ENCODE measurements at places on chromosomes 11 and 22. TPM values are rescaled to one million over a fixed set of nuclear protein-coding genes. Genes with fewer than 3 reads are reported as not detected.

DNA sequence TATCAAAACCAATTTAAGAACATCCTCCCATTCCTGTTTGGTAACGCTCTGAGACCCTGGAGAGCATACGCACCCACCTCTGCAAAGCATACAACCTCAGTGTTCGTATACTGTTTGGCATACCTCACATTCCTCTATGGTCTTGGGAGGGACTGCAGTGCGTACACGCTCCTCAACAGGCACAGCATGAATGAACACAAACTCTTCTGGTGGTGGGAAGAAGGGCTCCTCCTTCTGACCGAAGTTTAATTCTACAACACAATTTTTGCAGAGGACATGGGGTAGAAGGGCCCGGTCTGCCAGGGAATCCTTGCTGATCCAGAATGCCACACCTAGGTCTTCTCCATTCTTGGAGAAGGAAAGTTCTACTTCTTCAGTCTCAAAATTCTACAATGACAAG is 5.3 kb downstream of the HNRNPUL2 start:
- H3K4me1 ChIP-seq, result peaks cover 64% of the 10 kb centered on the region
- no peak for DNase-seq
- H3K36me3 ChIP-seq, result peaks cover 35% of the 10 kb centered on the region
- peak overlapping the region; percentile 80 for H3K27ac ChIP-seq

The HORMAD2 gene
- total RNA-seq, result 0.12 TPM

The NCAPD3 gene
- 75.6 TPM for total RNA-seq

DNA sequence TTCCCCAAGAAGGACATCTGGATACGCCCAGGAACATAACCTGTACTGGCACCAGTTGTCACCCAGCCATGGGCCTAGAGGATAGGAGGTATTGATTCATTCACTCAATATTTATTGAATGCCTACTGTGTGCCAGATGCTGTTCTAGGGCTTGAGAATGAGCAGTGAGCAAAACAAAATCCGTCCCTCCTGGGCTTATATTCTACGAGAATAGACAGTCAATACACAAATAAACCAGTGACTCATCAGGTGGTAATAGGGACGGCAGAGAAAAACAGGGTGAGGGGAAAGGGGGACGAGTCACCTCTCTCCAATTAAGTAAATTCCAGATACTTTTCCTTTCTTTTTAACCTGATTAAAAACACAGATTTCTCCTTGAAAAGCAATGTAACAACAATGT is 103.5 kb downstream of the MICAL2 start:
- H3K4me1 ChIP-seq, result peaks cover 62% of the 10 kb centered on the region
- peaks cover 24% of the 10 kb centered on the region for H3K36me3 ChIP-seq
- no peak overlapping the region for H3K27ac ChIP-seq

- H3K36me3 ChIP-seq, result peaks cover 1% of the 10 kb centered on the region
- no peaks in the 10 kb centered on the region for H3K27me3 ChIP-seq
- H3K27ac ChIP-seq, result no peak overlapping the region
Observed at GRCh38 chr22:42635531-42635930, 4.9 kb downstream of the ATP5MGL start.

DNA sequence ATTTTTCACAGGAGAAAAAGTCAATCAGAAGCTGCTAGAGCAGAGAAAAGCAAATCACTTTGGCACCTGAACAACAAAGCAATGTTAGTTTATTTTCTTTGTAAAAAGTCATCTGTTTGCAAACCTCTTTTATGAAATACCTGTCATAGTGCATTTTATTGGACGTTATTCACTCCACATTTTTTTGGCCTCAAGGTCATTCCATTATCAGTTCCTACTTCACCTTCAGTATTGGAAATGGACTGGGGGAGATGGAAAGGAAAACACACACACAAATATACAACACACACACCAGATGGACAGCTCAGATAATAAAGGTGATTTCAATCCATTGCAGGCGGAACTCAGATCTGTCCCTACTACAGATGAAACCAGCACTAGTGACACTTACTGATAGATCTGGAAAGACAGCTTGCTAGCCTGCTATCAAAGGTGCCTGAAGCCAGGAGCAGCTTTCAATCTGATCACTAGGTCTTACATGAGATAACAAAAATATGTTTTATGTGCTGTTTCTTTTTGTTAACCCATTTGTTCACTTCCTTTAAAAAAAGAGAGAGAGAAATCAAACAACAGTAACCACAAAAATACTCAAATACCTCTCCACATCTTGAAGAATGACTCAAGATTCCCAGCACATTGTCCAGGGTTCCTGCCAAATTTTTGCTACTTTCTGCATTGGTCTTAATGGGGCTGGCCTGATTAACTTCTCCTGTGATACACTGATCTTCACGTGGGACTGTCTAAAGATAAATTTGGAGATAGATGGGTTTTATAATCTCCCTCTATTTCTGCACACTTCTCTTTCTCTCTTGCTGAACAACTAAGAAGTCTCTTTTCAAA is 844.3 kb upstream of the TENM4 start:
- DNase-seq, result no peak
- H3K4me3 ChIP-seq, result no peak overlapping the region
- no peaks in the 10 kb centered on the region for H3K27me3 ChIP-seq
- no peaks in the 10 kb centered on the region for H3K4me1 ChIP-seq
- H3K36me3 ChIP-seq, result no peaks in the 10 kb centered on the region
- H3K27ac ChIP-seq, result no peak overlapping the region

The KRTAP5-1 gene
- total RNA-seq, result not detected

The NOX4 gene
- total RNA-seq, result not detected

DNA sequence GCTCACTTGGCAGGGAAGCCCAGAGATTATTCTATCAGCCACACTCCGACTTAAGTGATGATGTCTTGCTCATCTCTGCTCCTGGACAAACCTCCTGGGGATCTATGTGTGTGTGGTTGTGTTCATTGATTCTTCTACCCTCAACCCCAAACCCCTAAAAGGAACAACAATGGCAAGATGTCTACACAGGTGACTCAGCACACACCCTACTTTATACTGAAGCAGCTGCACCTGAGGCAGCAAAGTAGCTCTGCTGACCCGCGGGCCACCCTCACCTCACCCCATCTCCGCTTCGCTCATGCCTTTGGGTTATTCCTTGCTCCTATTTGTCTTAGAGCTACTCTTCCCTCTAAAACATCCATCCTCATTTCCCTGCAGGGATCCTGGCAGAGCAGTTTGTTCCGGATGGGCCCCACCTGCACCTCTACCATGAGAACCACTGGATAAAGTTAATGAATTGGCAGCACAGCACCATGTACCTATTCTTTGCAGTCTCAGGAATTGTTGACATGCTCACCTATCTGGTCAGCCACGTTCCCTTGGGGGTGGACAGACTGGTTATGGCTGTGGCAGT is 38.7 kb downstream of the TMEM45B start:
- peaks cover 2% of the 10 kb centered on the region for H3K36me3 ChIP-seq
- peaks cover 32% of the 10 kb centered on the region for H3K4me1 ChIP-seq
- no peaks in the 10 kb centered on the region for H3K27me3 ChIP-seq
- H3K4me3 ChIP-seq, result peak overlapping the region; percentile 47
- H3K27ac ChIP-seq, result peak overlapping the region; percentile 92

- no peak for DNase-seq
- H3K27ac ChIP-seq, result no peak overlapping the region
- no peak overlapping the region for H3K4me3 ChIP-seq
- no peaks in the 10 kb centered on the region for H3K4me1 ChIP-seq
- no peaks in the 10 kb centered on the region for H3K36me3 ChIP-seq
Observed at GRCh38 chr11:75940911-75941310, 125.9 kb downstream of the UVRAG start.

DNA sequence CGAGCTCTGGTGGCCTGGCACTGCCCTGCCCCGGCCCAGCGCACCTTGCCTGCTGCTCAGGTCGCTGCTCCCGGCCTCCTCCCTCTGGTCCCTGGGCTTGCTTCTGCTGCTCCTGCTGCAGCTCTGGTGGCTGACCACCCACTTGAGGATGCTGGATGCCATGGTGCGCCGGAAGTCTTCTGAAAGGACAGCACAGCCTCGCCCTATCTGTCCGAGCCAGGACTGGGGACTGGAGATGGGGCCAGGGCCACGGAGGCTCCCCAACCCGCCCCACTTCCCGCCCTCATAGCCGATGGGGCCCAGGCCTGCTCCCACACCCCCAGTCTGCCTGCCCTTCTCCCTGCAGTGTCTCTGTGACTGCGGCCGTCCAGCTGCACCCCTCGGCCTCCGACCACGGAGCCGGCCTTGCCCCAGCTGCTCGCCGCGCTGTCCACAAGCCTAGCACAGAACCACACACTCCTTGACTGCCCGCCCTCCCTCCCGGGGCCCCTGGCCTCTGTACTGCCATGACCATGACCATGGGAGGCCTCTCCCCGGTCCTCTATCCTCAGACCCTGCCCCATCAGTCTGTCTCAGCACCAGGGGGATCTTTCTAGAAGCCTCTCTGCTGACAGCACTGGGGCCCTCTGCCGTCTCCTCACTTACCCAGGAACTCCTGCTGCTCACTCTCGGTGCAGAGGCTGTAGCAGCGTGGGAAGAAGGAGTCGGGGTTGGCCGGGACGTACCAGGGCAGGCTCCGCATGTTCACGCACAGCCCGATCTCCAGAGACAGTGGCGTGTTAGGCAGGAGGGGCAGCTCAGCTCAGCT is 12.7 kb downstream of the TTLL8 start:
- H3K36me3 ChIP-seq, result no peaks in the 10 kb centered on the region
- H3K4me1 ChIP-seq, result peaks cover 6% of the 10 kb centered on the region
- H3K4me3 ChIP-seq, result no peak overlapping the region
- H3K27ac ChIP-seq, result no peak overlapping the region

The WT1 gene
- total RNA-seq, result not detected

GRCh38 chr11:20627701-20628100 is 28.3 kb downstream of the SLC6A5 start:
- H3K36me3 ChIP-seq, result no peaks in the 10 kb centered on the region
- no peak overlapping the region for H3K27ac ChIP-seq
- H3K4me1 ChIP-seq, result no peaks in the 10 kb centered on the region
- H3K4me3 ChIP-seq, result no peak overlapping the region
- H3K27me3 ChIP-seq, result peaks cover 6% of the 10 kb centered on the region

The PLEKHA7 gene
- total RNA-seq, result 11.0 TPM

The OR4C13 gene
- not detected for total RNA-seq

GRCh38 chr11:39725081-39725480 is 1734.4 kb downstream of the LRRC4C start:
- DNase-seq, result no peak
- H3K27me3 ChIP-seq, result no peaks in the 10 kb centered on the region
- H3K4me1 ChIP-seq, result no peaks in the 10 kb centered on the region
- H3K4me3 ChIP-seq, result no peak overlapping the region
- no peak overlapping the region for H3K27ac ChIP-seq
- H3K36me3 ChIP-seq, result no peaks in the 10 kb centered on the region

The LRRC56 gene
- total RNA-seq, result 1.2 TPM

GRCh38 chr22:45857519-45857918 is 119.4 kb downstream of the WNT7B start:
- H3K4me1 ChIP-seq, result no peaks in the 10 kb centered on the region
- H3K4me3 ChIP-seq, result no peak overlapping the region
- no peaks in the 10 kb centered on the region for H3K27me3 ChIP-seq
- no peak for DNase-seq

GRCh38 chr11:91174734-91175133 is 951.9 kb upstream of the CHORDC1 start:
- H3K27me3 ChIP-seq, result no peaks in the 10 kb centered on the region
- no peaks in the 10 kb centered on the region for H3K36me3 ChIP-seq
- no peak overlapping the region for H3K27ac ChIP-seq
- no peaks in the 10 kb centered on the region for H3K4me1 ChIP-seq
- DNase-seq, result no peak

- DNase-seq, result no peak
- no peak overlapping the region for H3K27ac ChIP-seq
- H3K36me3 ChIP-seq, result no peaks in the 10 kb centered on the region
- no peaks in the 10 kb centered on the region for H3K4me1 ChIP-seq
Observed at GRCh38 chr11:71282581-71283351, 30.4 kb upstream of the SHANK2 start.

The TMEM191B gene
- 1.9 TPM for total RNA-seq

GRCh38 chr22:39956932-39957664 is 3.1 kb upstream of the TMA7B start:
- no peak overlapping the region for H3K4me3 ChIP-seq
- DNase-seq, result no peak
- H3K4me1 ChIP-seq, result peaks cover 99% of the 10 kb centered on the region
- H3K27me3 ChIP-seq, result no peaks in the 10 kb centered on the region

- DNase-seq, result no peak
- H3K27ac ChIP-seq, result no peak overlapping the region
- H3K36me3 ChIP-seq, result no peaks in the 10 kb centered on the region
Observed at GRCh38 chr11:2554338-2555207, 109.8 kb downstream of the KCNQ1 start.

GRCh38 chr22:26708256-26709009 is 51.0 kb downstream of the MIAT start:
- H3K27ac ChIP-seq, result no peak overlapping the region
- H3K36me3 ChIP-seq, result peaks cover 15% of the 10 kb centered on the region
- no peaks in the 10 kb centered on the region for H3K27me3 ChIP-seq
- no peak overlapping the region for H3K4me3 ChIP-seq
- H3K4me1 ChIP-seq, result peaks cover 21% of the 10 kb centered on the region
- DNase-seq, result no peak

- DNase-seq, result no peak
- H3K36me3 ChIP-seq, result no peaks in the 10 kb centered on the region
- H3K4me1 ChIP-seq, result no peaks in the 10 kb centered on the region
Observed at GRCh38 chr11:134644476-134645456, 232.7 kb upstream of the B3GAT1 start.

GRCh38 chr11:132904091-132904490 is 628.2 kb downstream of the OPCML start:
- H3K4me1 ChIP-seq, result no peaks in the 10 kb centered on the region
- no peaks in the 10 kb centered on the region for H3K27me3 ChIP-seq

- no peak overlapping the region for H3K27ac ChIP-seq
- no peaks in the 10 kb centered on the region for H3K36me3 ChIP-seq
- H3K4me3 ChIP-seq, result no peak overlapping the region
- H3K4me1 ChIP-seq, result peaks cover 4% of the 10 kb centered on the region
Observed at GRCh38 chr11:132681971-132682370, 850.3 kb downstream of the OPCML start.

DNA sequence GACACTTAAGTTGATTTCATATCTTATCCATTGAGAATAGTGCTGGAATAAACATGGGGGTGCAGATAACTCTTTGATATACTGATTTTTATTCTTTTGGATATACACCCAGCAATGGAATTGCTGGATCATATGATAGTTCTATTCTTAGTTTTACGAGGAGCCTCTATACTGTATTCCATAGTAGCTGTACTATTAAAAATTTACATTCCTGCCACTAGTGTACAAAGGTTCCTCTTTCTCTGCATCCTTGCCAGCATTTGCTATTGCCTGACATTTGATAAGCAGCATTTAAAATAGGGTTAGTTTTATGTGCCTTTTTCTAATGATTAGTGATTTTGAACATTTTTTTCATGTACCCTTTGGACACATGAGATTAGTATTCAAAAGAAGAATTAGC is 554.2 kb downstream of the JRKL start:
- H3K27me3 ChIP-seq, result no peaks in the 10 kb centered on the region
- H3K4me1 ChIP-seq, result no peaks in the 10 kb centered on the region
- H3K4me3 ChIP-seq, result no peak overlapping the region
- no peak for DNase-seq

- no peaks in the 10 kb centered on the region for H3K27me3 ChIP-seq
- DNase-seq, result no peak
- H3K4me1 ChIP-seq, result no peaks in the 10 kb centered on the region
- H3K4me3 ChIP-seq, result no peak overlapping the region
- no peak overlapping the region for H3K27ac ChIP-seq
- H3K36me3 ChIP-seq, result peaks cover 10% of the 10 kb centered on the region
Observed at GRCh38 chr11:1415631-1416030, 25.9 kb downstream of the BRSK2 start.
